Thyroid gland (tissue), 4 donors: ENCODE measurements at places on chromosomes 1 and 21.

- DNase-seq, result peak; percentile 56
These were observed 2.0 kb downstream of the XKR8 start for GRCh38 chr1:27961646-27962221.

DNA sequence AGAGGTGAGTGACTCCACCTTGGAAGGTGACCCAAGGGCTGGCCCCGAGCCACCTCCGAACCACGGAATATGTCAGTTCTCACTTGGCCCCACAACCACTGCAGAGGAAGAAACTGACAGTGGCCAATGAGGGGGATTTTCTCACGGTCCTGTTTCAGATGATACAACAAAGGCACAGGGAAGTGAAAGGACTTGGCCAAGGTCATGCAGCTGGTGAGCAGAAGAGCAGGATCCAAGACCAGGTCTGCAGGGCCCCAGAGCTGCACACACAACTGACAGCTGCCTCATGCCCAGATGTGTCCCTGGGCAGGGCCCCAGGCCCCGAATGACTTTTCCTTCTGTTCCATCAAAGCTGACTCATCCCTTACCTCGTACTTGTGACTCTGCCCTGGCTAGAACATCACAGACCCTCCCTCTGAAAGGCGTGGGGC is 25.8 kb upstream of the EVA1B start:
- DNase-seq, result no peak

- no peak for DNase-seq
These were observed 2.7 kb downstream of the TTLL7 start for GRCh38 chr1:83996191-83996590.

DNA sequence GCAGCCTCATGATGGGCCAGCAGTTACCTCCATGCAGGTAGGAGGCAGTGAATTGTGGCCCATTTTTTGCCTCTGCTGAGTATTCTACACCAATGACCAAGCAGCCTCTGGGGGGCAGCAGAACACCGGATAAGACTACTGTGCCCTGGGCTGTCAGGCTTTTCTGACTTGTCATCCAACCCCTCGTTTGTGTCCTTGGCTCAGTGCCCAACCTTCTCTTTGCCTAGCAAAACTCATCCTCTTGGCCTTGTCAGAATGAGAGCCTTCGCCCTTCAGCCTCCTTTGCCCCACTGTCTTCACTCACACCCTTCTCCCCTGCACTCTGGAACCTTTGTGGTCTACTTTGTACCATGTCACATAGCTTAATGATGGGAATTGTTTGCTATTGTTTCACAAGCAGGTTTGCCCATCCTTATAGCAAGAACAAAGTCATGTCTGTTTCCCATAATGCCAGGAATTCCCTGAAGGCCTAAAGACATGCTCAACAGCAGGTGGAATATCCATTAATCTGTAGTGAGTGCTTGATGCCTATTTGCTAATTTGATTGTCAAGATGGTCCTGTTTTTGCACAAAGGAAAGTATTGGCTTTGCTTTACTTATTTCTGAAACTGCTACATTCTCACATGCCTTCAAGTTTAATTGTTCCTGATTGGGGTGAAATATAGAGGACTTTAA is 255.9 kb downstream of the HHAT start:
- DNase-seq, result peak; percentile 93

DNA sequence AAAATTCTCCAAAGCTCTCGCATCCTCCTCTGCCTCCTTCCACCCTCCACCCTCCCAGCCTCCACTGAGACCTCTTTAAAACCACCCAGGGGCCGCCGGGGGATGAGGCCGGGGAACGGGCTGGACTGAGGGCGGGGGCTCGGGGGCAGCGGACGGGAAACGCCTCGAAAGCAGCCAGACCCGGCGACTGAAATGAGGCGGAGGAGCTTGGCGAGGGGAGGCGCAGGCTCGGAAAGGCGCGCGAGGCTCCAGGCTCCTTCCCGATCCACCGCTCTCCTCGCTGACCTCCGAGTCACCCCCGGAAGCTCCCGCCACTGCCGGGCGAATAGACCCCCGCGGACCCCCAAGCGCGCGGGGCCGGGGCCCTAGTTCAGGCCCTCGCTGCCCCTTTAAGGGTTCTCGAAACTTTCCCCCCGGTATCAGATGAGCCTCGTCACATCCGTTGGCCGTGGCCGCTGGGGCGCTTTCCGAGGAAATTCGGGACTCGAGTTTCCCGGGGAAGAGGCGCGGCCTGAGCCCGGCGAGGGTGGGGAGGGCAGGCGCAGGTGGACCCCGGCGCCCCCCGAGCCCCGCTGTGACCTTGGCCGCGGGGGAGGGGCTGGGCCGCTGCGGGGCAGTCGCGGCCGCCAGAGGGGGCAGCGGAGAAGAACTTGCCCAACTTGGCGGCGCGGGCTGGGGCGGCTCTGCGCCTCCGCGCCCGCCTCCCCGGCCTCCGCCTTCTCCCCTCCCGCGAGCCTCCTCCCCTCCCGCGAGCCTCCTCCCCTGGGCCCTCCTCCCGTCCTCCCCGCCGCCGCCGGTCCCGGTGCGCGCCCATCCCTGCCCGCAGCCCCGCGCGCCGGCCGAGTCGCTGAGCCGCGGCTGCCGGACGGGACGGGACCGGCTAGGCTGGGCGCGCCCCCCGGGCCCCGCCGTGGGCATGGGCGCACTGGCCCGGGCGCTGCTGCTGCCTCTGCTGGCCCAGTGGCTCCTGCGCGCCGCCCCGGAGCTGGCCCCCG is at the start of gene BACE2:
Gene BACE2, plus strand, starts transcription at position 813 of the 995 bp plus-strand sequence. Its CDS starts 104 bp downstream, at position 917.
- peak; percentile 79 for DNase-seq
